ENCODE measurements at places on chromosomes 2 and 18.

DNA sequence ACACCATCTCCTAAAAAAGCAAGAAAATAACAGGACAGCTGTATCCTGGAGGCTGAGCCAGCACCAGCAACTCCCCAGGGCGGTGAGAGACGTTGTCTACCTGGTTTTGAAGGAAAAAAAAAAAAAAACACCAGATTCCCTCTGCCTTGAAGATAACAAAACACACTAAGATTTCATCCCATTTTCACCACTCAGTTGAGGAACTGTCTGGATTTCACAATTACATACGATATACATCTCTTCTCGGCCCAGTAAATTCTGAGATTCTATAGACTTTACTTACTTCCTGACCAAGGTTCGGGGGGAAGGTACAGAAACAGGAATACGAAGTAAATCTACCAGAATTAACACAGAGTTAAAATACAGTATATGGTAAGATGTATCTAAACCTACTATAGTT is 8.5 kb downstream of the ZNF516 start:
- no peak for DNase-seq

DNA sequence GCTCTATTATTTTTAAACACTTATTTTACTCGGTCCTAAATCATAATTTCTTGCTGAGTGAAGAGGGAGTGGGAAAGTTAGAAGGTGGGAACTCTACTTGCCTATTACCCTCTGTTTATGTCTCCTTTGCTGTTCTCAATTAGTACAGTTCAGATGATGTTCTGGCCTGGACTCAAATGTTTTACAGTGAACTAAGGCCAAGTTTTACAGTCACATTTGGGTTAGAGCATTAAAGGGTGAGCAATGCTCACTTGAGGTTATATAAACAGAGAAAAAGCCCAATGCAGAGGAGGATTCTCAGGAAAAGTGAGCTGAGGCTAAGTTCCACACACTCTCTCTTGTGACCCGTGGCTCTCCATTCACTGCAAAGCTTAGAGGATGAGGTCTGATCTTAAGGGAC is 52.4 kb downstream of the ITSN2 start:
- no peak for DNase-seq

- DNase-seq, result no peak
These were observed 5.6 kb downstream of the DTYMK start for GRCh38 chr2:241680827-241681599.

DNA sequence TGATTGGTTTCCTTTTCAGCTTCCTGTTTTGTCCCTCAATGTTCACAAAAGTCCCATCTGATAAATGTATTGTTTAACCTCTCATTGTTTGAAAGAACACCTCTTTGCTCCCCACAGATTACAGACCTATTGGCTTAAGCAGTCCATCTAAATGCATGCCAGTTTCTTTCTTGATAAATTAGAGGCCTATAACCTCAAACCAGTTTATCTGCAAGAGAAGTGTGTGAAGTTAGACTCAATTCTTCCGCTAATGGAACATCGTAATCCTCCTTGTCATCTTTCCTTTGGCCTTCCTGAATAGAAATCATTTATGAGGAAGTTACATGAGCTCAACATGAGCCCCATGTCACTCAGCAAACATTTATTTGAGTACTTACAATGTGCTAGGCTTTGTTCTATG is 74.0 kb downstream of the FRZB start:
- no peak for DNase-seq

GRCh38 chr2:95106081-95106480 is 15.5 kb downstream of the MRPS5 start:
- DNase-seq, result no peak

DNA sequence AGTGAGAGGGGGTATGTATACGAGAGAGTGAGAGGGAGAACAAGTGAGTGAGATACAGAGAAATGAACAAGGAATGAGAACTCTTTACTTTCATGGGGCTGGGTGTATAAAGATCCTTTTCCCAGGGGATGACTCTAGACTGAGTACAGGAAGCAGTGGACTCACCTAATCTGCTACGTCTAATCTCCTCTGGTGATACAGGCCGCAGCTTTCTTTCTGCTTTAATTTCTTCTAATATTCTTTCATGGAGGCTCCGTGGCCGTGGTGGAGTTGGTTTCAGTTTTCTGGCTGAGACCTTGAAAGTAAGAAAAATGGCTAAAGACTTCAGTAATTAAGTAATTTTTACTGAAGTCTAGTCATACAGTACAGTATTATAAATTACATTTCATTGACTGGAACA is 85.2 kb downstream of the PRELID3A start:
- DNase-seq, result no peak

DNA sequence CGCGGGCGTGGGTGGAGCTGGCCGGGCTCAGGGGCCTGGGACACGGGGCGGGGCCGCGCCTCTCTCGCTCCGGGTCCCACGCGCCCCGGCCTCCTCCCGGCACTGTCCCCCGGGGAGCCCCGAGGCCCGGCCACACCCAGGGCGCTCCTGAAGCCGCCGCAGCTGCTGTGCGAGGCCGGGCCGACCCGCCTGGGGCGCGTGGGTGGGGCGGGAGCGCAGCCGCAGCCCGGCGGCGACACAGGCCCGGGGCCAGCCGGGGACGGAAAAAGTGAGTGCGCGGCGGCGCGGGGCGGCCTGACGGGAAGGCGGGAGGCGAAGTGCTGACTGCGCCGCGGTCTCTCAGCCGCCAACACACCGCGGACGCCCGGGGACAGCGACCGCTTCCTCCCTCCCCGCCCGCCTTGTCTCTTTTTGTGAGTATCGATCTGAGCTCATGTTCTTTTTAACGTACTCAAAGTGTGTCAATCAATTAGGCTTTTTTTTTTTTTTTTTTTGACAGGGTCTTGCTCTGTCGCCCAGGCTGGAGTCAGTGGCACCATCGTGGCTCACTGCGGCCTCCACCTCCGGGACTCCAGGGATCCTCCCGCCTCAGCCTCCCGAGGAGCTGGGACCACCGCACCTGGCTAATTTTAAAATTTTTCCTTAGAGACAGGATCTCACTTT is 14.5 kb downstream of the PDCD1 start:
- DNase-seq, result peak; percentile 53

DNA sequence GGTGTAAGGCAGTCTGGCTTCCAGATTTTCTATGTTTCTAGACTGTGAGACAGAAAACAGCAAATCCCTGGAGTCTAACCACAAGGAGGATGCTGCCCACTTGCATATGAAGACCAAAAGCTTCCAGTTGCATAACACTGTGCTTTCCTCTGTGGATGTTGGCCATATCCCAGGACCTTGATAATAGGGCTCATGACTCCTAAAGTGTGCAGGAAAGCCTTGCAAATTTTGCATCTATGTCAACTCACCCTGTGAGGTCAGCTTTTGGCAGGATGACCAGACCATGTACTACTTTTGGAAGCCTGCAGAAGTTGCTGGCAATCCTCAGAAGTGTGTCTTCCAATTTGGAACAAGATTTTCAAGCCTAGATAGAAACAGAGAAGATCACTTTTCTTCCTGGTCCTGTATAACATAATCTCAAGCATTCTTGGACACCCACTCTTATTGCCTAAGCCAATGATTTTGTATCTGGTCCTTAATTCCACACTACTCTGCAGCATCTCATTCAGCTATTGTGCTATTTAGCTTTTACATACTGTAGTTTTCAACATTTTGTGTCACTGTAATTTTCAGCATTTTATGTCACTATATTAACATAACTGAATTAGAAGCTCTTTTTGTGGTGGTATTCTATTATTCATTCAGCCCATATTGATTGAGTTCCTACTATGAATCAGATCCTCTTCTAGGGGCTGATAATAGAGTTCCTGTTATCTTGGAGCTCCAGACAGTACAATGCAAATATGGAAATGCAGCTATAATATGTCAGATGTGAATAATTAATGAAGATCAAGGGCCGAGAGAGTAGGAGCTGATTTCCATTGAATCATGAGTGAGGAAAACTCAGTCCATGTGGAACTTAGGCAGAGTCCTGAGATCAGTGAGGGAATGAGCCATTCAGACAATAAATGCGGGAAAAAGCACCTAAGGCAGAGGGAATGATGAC is 85.3 kb upstream of the RAB27B start:
- no peak for DNase-seq

DNA sequence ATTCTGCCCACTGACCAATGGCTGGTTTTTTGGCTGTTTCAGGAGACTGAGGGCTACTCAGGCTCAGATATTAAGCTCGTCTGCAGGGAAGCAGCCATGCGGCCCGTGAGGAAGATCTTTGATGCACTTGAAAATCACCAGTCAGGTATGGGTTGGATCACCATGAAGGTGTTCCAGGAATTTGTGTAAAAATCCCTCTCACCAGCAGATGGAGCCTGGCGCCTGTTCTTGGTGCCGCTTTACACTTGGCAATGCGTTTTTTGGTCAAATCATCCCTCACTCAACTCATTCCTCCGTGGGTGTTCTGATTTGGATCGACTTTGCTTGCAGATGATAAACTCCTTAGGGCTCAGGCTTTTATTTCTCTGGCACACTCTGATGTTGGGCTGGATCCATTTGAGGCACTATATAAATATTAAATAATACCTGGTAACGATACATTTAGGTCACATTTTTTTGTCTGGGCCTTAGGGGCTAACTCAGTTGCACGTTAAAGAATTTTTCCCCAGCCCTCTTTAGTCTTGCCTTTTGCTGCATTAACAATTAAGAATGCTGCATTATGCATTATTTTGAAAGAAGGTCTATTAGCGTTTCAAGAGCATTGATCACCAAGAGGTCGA is 50.0 kb downstream of the HDHD2 start:
- DNase-seq, result peak; percentile 27

GRCh38 chr18:44392933-44393332 is 287.8 kb upstream of the SETBP1 start:
- DNase-seq, result no peak

DNA sequence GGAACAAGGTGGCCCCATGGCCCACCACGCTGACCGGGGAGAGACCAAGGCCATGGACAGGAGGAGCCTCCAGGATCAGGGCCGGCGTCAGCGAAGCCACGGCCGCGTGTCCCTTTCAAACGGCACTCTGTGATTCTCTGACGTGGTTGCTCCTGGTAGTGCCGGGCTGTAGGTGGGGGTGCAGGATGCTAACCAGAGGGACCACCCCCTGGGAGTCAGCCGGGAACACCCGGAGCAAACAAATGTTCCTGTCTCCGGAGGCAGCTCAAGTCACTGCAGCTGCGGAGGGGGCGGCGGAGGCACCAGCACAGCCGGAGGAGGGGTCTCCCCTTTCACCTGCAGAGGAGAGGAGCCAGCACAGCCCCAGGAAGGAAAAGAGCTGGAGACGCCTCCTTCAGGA is 750.6 kb upstream of the SALL3 start:
- no peak for DNase-seq

DNA sequence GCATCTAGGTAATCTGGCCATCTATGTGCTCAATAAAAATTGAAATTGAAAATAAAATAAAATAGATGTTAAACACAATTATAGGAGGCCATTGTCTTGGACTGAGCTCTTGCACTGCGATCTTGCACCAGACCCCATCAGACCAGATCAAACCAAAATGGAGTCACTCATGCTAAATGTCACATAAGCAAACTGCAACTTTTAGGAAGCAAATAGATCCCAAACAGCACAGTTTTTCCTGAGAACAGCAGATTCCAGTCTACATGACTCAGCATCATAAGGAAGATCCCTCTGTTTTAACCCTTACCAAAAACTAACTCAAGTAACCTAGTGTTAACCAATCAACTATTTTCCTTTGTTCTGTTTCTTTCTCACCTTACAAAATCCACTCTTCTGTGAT is 57.7 kb upstream of the LRP1B start:
- no peak for DNase-seq
